ENCODE measurements at places on chromosomes 4 and X. TPM values are rescaled to one million over a fixed set of nuclear protein-coding genes. Genes with fewer than 3 reads are reported as not detected.

Gene ZBTB33
- total RNA-seq, result 7.1 TPM

Gene DSPP
- total RNA-seq, result not detected

Gene EVC
- total RNA-seq, result 20.7 TPM

Gene SPACA5
- total RNA-seq, result not detected

Gene UGT2B17
- not detected for total RNA-seq

Gene CXCL8
- 34.0 TPM for total RNA-seq

Gene GAGE12E
- total RNA-seq, result 13.1 TPM

Gene TLR8
- not detected for total RNA-seq

Gene TCEAL9
- total RNA-seq, result 28.1 TPM

Gene TMSB15C
- 0.56 TPM for total RNA-seq

Gene TBX22
- total RNA-seq, result not detected

Gene EDA
- not detected for total RNA-seq

Gene TMPRSS11B
- not detected for total RNA-seq

Gene FGA
- not detected for total RNA-seq

Gene PTPN13
- 13.1 TPM for total RNA-seq

Gene AREG
- 17.4 TPM for total RNA-seq

Gene IL2
- total RNA-seq, result not detected

Gene DCAF8L2
- 0.05 TPM for total RNA-seq

Gene RAB40AL
- 0.13 TPM for total RNA-seq

Gene ZMAT1
- total RNA-seq, result 0.04 TPM

Gene PHKA2
- total RNA-seq, result 15.9 TPM

Gene SMR3B
- total RNA-seq, result not detected

Gene F8A2
- total RNA-seq, result not detected

Gene PPEF2
- not detected for total RNA-seq

Gene CENPVL2
- total RNA-seq, result not detected

Gene ETDB
- not detected for total RNA-seq

Gene LPAR4
- total RNA-seq, result 0.41 TPM

Gene REELD1
- total RNA-seq, result not detected

Gene AFF1
- total RNA-seq, result 6.1 TPM

Gene KLB
- total RNA-seq, result not detected

Gene SSX1
- total RNA-seq, result 0.72 TPM

Data from A375 (cell line).